Activated T-helper 1 cell treated with anti-CD3 and anti-CD28 coated beads, Interleukin-2, amount 50 U/mL, for 16 hours (primary cell): ENCODE measurements at places on chromosomes 16 and 17.

GRCh38 chr16:79599256-79599836 is 1.2 kb downstream of the MAF start:
- DNase-seq = no peak

GRCh38 chr17:34899643-34900291 is 61.5 kb downstream of the CCT6B start:
- DNase-seq = no peak

GRCh38 chr16:85429776-85430522 is 183.2 kb upstream of the GSE1 start:
- no peak for DNase-seq

- DNase-seq = no peak
These were observed 27.8 kb upstream of the ERN1 start for GRCh38 chr17:64157669-64158180.

- DNase-seq = no peak
These were observed 63.3 kb downstream of the HAPSTR1 start for GRCh38 chr16:9154567-9155410.

DNA sequence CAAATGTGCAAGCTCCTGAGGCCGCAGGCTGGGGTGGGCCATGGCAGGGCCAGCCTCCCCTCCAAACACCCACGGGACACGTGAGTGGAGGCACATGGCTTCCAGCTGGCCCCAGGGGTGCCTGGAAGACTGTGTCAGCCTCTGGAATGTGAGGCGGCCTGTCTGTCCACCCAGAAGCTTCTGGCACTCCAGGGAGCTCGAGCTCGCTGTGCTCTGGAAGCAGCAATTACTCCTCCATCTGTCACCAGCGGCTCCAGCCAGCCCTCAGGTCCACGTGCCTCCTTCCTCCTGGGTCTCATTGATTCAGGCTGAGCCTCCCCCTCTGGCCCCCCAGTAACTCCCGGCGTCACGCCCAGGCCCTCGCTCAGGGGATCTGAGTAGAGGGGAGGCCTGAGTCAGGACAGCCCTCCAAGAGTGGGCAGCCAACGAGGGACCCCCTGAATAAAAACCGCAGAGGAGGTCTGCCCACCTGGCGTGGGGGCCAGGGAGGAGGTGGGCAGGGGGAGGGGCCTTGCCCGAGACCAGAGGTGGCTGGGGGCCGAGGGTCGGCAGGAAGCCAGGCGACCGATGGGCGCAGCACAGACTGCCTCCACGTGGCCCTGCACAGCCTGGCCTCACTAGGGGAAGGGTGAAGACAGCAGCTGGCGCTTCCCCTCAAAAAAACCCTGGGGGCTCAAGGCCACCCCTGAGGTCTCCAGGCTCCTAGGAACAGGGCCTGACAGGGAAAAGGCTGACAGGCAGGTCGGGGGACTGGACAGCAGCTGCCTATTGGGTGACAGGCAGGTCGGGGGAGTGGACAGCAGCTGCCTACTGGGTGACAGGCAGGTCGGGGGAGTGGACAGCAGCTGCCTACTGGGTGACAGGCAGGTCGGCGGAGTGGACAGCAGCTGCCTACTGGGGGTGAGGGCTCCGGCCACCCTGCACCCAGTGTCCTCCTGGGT is 11.9 kb downstream of the PIEZO1 start:
- DNase-seq = no peak

DNA sequence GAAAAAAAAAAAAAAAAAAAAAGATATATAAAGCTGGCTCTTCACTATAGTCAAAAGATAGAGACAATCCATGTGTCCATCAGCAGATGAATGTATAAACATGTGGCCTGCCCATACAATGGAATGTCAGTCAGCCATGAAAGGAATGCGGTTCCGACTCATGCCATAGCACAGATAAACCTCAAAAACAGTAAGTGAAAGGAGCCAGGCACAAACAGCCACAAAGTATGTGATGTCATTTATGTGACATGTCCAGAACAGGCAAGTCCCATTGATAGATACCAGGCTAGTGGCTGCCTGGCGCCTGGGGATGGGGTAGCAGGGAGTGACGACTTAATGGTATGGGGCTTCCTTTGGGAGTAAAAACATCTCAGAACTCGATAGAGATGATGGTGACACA is 155.7 kb downstream of the CMIP start:
- no peak for DNase-seq

DNA sequence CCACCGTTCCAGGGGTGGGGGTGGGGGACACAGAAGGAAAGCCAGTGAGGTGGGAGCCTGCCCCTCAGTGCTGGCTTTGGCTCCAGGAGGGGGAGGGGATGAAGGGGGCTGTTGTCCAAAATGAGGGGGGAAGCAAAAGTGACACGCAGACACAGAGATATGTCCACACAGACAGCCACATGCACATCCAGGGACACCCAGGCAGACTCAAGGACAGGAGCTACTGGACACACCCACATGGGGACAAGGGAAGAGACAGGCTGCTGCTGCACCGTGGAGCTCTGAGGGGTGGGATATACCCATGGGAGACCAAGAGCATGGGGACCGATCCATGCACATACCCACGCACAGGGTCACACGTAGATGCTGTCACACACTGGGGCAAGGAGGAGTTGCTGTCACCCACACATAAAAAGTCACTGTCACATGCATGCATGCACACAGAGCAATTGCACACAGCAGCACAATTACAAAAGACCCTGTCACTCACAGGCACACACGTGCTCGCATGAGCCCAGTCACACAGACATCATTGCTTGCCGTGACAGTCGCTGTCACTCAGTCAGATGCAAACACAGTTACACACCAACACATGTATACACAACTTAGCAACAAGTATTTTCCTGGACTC is 1.3 kb downstream of the THRA start:
- DNase-seq = no peak

DNA sequence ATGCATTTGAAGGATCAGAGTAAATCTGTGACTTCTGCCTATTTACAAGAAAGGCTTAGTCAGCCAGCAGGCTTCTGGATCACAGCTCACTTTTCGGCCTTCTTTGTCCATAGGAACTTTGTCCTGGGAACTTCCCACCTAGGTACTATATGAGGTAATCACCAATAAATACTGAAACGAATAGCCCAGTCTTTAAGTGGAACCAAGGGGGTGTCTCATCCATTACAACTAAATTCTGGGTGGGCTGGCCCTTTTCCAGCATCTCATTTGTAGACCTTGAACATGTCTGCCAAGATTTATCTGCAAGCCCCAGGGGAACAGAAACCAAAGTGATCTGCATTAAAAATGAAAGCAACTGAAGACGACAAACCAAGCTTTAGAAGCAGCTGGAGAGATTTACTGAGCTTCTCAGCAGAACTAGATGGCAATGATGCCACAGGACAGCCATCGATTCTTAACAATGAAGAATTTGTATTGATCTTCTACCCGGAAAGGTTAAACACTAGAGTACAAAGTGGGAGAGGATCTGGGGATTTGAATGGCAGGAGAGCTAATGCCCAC is 55.5 kb downstream of the SNX11 start:
- DNase-seq = no peak

GRCh38 chr16:84959045-84959576 is 52.2 kb downstream of the ZDHHC7 start:
- DNase-seq = no peak

- no peak for DNase-seq
These were observed 684.7 kb downstream of the MAF start for GRCh38 chr16:78915811-78916345.

DNA sequence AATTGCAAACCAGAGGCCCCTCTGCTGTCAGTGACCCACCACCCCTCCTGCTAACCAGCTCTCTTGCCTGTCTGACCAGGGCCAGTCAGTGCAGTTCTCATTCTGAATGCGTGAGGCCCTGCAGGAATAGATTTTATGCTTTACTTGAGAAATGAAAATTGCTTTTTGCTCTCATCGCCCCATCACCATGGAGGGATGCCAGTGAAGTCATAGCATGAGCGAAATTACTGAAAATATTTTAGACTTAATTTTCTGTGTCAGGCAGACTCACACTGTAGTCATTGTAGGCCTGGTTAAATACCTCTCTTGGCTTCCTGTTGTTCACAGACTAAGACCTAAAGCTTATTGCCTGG is 490.5 kb upstream of the CDH5 start:
- no peak for DNase-seq

GRCh38 chr16:31063843-31064611 is 10.0 kb downstream of the ZNF668 start:
- no peak for DNase-seq

- no peak for DNase-seq
These were observed 88.2 kb downstream of the STX8 start for GRCh38 chr17:9487406-9487805.

- no peak for DNase-seq
These were observed 210.2 kb downstream of the RPTOR start for GRCh38 chr17:80754846-80755245.

DNA sequence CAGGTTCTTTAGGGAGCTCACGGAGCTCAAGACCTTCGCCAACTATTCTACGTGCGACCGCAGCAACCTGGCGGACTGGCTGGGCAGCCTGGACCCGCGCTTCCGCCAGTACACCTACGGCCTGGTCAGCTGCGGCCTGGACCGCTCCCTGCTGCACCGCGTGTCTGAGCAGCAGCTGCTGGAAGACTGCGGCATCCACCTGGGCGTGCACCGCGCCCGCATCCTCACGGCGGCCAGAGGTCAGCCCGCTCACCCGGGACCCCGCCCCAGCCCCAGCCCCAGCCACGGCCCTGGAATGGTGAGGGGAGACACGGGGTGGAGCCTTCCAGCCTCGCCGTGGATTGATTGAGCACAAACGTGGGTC is 13.5 kb downstream of the SARM1 start:
- DNase-seq = no peak

DNA sequence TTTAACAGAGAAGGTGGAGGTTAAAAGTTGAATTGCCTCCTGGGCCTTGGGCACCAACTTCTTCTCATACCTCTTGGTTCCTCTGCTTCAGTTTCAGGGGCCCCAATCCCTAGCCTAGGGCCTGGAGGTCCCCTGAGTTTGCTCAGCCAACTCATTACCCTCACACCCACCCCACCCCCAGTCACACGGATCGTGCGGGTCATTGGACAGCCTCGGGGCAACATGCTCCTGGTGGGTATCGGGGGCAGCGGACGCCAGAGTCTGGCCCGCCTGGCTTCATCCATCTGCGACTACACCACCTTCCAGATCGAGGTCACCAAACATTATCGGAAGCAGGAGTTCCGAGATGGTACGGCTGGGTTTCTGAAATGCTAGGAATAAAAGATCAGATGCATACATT is 36.0 kb upstream of the KDM6B start:
- no peak for DNase-seq

- DNase-seq = no peak
These were observed 84.4 kb upstream of the PLCG2 start for GRCh38 chr16:81694494-81695280.

- no peak for DNase-seq
These were observed 209.6 kb downstream of the NTN1 start for GRCh38 chr17:9230861-9231260.

DNA sequence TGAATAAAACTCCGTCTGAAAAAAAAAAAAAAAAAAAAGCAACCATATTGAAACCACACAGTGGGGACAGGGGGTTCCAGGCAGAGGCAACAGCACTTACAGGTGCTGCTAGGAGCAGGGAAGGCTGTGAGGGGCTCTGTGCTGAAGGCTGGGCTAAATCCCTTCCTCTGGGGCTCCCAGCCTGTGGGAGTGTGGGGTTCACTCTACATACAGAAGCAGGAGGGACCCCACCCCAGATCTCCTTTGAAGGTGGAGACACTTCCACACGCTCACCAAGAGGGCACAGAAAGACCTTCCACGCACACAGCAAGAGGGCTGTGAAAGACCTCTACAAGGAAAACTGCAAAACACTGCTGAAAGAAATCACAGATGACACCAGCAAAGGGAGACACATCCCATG is 53.9 kb downstream of the USP22 start:
- no peak for DNase-seq

DNA sequence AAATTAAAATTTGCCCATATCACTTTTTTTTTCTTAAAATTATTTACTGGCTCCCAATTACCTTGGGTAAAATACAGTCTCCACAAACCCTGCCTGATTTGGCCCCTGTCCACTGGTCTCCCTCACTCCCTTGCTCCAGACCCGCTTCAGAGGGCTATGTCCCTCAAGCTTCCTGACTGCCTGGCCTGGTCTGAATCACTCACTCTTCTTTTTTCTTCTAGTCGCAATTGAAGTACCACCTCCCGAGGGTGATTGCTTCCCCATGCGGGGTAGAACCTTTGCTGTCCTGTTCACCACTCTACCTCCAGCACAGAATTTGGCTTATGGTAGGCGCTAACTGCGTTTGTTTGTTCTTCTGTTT is 598 bp upstream of the PGAP3 start:
- DNase-seq = no peak

DNA sequence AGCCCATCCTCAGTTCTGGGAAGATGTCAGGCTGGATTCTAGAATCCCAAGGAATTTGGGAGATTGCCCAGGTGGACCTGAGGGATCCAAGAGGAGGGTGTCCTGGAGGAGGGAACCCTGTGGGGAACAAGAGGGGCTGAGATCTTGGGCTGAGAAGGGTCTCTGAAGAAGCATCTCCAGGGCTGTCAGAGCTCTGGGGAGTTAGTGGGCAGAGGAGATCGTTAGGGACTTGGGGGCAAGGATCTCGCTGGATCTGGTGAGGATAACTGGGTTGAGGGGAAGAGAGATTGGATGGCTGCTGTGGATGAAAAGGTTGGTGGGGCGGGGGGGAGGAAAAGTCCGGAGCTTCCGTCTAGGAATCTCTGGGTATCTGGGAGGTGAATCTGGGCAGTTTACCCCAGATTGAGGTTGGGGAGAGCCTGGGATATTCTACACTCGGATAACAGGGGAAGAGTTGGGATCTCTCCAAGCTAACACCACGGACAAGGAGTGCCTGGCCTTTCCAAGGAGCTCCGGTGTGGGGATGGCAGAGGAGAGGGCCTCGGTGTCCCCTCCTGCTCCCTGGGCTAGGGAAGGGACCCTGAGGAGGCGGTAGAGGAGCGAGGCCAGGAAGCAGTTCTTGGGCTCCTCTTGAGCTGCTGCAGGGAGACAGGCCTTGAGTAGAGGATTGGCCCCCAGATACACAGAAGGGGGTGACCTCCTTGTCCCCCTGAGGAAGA is 1.7 kb downstream of the FBXL19 start:
- DNase-seq = no peak

DNA sequence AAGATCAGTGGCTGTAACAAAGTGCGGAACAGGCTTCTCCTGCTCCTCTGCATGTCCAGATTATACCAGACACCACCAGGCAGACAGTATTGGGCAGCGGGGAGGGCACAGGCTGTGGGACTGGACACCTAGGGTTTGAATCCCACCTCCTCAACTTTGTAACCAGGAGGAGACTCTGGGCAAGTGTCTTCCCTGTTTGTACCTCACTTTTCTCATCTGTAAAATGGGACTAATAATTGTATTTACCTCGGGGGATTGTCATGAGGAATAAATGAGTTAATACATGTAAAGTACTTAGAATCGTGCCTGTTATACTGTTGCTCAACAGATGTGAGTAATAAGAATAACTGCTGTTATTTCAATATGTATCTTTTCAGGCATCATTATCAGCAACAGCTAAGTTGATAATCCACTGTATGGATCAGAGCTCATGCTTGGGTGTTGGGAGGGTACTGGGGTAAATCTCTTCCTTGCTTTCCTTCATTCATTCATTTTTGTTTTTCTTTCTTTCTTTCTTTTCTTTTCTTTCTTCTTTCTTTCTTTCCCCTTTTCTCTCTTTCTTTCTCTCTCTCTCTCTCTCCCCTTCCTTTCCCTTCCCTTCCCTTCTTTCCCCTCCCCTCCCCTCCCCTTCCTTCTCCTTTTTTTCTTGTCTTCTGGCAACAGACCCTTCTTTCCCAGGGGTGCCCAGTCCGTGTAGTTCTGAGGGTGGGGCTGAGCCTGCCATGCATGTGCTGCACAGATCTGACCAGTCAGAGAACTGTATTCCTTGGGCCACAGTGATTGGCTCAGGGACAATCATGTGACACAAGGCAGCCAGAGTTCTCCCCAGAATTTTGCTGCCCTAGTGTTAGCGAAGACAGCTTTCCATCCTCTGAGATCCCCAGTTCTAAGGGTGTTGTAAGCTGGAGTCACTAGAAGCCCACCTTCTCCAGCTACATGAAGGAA is 25.3 kb upstream of the BRD7 start:
- DNase-seq = no peak
